ENCODE measurements at places on chromosomes 7 and 10.

- no peak for DNase-seq
Observed at GRCh38 chr10:43627942-43628341, 20.7 kb downstream of the ZNF32 start.

DNA sequence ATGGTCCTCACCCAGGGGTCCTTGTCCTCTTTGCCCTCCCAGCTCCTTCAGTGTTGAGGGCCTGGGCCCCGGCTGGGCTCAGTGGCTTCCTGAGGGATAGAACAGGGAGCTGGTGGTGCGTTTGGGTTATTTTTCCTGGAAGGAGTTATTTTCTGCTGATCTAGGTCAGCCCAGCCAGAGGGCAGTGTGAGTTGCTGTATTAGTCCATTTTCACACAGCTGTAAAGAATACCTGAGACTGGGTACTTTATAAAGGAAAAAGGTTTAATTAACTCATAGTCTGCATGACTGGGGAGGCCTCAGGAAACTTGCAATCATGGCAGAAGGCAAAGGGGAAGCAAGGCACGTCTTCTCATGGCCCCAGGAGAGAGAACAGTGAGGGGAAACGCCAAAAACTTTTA is 122.4 kb upstream of the PCBD1 start:
- DNase-seq: no peak

DNA sequence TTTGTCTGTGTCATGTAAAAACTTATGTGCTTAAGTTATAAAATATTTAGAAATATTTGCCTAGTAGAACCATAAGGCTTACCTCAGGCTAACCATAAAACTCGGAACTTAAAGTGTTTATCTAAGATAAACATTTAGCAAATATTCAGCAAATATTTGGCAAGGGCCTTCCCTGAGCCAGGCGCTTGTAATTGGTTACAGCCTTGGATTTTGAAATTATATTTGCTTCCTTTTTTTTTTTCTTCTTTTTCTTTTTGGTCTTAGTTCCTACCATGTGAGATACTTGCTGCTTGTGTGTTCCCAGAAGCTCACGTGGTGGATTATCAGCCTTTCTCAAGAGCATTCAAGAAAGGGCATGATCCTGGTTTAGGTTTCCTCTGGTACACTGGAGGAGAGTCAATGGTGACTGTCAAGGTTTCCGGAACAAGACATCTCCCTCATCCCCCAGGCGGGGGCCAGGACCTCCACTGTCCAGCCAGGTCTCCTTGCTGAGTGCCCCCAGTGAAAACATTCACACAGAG is 5.2 kb upstream of the BRI3 start:
- DNase-seq: no peak

GRCh38 chr10:132232023-132232951 is 45.5 kb downstream of the DPYSL4 start:
- DNase-seq: no peak

GRCh38 chr10:32972460-32972859 is 14.4 kb upstream of the ITGB1 start:
- no peak for DNase-seq

DNA sequence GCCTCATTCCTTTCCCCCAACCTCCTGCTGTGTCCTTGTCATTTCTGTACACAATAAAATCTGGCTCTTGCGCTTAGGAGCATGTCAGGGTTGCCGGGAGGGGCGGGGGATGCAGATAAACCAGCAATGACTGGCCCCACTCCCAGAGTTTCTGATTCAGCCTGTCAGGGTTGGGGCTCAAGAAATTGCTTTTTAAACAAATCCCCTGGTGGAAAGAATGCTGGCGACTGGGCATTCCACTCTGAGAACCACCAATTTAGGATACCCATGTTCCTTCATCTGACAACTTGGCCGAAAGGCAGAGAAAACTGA is 376.4 kb downstream of the TCERG1L start:
- DNase-seq: no peak

DNA sequence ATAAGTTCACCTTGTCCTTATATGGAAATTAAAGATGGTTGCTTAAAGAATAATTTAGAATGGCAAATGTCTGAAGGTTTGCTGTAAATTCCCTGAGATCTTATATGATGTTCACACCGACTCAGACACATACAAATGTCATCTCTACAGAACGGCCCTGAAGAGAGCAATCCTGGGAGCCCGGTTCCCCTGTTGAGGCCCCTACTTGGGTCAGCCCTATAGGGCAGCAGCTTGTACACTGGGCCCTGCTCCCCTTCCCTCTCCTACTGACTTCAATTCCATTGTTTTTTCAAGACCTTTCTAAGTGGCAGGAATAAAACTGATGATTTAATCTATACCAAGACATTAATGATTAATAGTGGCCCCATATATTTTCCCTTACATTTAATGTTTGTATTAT is 813.3 kb upstream of the C7orf33 start:
- no peak for DNase-seq

- DNase-seq: no peak
Observed at GRCh38 chr10:624605-625332, 64.7 kb downstream of the DIP2C start.

DNA sequence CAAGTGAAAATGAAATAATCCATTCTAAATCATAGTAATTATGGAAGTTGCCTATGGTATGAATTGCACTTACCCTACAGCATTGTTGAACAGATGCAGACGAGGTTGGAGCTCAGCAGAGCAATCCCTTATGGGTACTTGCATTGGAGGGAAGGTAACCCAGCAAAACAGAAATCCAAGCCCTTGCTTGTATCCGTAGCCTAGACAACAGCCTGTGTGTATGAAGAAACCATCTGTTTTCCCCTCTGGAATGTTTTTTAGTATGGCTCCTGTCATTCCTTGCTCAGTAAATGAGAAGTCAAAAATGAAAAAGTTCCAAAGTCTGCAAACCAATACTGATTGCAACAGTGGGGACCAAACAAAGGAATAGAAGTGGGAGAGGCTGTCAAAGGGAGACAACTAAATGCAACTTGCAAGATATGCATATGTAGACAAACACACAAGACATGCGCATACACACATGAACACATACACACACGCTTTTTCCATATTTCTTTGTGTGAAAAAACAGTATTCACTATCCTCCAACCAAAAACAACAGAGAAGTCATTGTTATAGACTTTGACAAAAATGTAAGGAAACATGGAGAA is 260.8 kb downstream of the DYNC1I1 start:
- no peak for DNase-seq

DNA sequence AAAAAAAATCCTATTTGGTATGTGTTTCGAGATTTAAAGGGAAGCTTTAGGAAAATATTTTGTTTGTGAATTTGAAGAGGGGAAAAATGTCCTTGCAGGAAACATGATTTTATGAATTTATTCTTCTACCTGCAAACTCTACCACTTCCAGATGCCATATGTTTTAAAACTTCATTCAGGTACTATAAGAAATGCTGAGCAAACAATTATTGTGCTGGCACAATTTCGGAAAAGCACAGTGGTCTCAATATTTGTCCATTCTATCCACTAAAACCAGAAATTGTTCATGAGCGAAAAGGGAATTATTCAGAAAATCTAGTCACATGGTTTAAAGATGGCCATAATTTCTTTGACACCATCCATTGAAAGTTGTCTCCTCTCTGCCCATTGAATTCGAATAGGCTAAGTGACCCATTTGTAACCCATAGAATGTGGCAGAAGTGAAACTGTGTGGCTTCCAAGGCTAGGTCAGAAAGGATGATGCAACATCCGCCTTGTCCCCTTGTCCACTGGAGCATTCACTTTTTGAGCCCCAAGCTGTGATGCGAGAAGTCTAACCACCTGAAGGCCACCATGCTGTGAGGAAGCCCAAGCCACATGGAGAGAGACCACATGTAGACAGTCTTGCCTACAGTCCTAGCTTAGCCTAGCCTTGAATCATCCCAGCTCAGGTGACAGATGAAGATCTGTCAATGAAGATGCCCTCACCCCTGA is 189.8 kb upstream of the PRKCQ start:
- DNase-seq: no peak

GRCh38 chr7:129421717-129422250 is 12.4 kb upstream of the STRIP2 start:
- DNase-seq: no peak

DNA sequence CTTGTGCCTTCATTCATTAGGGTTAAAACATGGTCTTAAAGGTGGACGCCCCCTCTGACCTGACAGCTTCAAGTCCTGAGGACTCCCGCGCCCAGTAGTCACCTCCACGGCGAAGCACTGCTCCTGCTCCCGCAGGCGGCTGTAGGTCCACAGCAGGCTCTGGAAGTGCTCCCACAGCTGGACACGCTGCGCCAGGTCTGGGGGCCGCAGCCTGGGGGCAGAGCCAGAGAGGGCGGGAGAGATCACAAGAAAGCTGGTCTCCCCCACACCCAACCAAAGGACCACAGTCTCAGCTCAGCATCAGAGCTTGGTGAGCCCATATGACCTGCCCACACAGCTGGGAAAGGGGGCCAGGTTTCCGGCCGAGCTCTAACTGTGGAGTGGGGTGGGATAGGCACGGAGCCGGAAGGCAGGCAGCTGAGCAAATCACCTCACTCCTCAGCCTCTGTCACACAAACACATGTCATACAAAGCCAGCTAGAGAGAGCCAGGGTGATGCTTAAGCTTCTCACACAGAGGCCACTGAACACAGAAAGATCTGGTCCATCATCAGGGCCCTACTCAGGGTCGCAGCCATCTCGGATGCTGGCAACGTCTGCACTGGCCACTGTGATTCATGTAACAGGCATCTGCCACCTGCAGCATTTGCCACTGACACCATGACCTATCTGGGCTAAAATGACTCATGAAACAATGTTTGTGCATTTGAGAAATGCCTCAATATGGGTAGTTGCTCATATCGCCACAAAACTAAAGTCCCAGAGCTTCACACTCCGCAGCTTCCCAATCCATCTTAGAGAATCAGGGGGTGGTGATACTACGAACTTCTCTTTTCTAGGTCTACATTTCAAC is 12.6 kb downstream of the HPS1 start:
- no peak for DNase-seq

DNA sequence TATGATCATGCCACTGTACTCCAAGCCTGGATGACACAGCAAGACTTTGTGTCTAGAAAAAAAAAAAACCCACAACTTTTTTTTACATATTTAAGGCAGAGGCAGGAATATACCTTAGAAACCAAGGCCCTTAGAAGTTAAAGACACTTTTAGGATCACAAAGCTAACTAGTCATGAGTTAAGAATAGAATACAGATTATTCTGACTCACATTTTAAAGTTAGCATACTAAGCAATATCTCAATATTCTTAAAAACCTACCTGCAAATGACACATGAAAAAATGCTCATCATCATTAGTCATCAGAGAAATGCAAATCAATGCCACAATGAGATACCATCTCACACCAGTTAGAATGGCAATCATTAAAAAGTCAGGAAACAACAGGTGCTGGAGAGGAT is 177.7 kb downstream of the CHCHD3 start:
- DNase-seq: no peak

GRCh38 chr10:30098629-30099028 is 39.2 kb upstream of the JCAD start:
- no peak for DNase-seq
